ENCODE measurements at places on chromosomes 5 and 9.

GRCh38 chr9:10613419-10613818 lies 617 bp upstream of the PTPRD start:
- no peak for DNase-seq

DNA sequence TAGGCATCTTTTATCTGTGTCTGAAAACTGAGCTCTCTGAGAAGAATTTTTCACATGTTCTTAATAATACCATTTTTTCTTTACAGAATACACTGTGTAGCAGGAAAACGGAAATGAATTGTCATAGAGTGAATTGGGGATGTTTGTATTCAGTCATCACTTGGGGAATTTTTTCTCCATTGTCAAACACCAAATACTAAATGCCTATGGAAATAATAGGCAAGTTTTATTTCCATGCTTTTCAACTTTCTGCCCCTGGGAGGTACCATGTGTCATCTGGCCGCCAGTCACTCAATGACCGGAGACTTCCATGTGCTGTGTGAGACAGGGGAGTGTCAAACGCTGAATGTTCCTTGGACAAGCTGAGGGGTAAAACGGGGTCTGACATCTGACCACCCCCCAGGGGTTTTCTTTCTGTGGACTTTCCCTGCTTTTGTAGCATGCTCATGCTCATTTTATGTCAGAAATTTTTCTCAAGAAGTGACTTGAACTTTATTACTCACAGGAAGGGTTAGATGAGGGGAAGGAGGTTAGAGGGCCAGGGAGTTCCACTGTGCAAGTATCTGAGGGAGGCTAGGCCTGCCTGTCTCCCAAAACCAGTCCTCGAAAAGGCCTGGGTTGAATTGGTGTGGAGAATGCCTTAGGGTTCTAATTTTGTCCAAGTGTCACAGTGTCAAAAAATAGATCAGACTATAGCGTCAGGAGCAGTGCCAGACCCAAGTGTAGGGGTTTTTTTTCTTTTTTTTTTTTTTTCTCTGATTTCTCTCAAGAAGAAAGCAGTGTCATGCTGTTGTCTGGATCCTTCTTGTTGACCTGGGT lies 438.6 kb downstream of the AGTPBP1 start:
- DNase-seq: no peak

- DNase-seq: no peak
These were observed 420.9 kb upstream of the SGCD start for GRCh38 chr5:155906046-155906445.

- no peak for DNase-seq
These were observed 178.8 kb upstream of the ERCC6L2 start for GRCh38 chr9:95696701-95697100.

- no peak for DNase-seq
These were observed 26.0 kb upstream of the SYK start for GRCh38 chr9:90775657-90776056.

DNA sequence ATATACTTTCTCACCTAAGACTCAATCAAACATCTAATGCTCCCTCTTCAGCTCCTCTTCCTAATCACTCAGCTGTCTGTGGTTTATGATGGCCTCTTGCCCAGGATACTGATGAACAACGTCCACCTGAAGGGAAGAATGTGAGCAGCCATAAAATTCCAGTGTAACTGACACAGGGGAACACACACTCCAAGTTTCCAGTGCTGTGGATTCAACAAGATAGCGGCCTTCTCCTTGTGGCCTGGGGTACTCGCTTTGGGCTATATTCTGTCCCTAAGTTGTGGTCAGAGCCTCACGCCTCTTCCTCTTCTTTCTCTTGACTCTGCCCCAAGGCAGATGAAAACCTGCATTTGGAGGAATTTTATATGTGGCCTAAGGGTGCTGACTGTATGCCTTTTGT lies 11.7 kb downstream of the B4GALT1 start:
- DNase-seq: no peak

- DNase-seq: no peak
These were observed 13.0 kb downstream of the GLRX start for GRCh38 chr5:95809414-95809960.

GRCh38 chr9:103037508-103038477 lies 42.7 kb downstream of the CYLC2 start:
- no peak for DNase-seq

- no peak for DNase-seq
These were observed 275.6 kb downstream of the SEC61B start for GRCh38 chr9:99497641-99498040.

DNA sequence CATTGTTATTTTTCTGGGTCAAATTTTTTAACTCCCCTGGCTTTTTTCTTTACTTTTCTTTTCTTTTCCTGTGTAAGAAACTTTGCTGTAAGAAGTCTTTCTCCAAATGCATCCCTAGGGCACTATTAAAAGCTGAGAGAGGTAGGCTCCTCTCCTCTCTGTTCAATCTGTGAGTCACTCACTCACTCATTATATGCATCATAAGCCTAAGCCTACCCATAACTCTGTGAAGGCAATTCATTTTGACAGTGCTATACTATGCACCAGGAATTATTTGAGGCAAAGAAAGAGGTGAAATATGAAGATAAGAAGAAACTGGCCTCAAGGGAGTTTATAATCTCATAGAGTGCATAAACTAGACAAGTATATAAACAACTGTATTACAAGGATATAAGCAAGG lies 67.9 kb upstream of the PRR16 start:
- peak; percentile 67 for DNase-seq

DNA sequence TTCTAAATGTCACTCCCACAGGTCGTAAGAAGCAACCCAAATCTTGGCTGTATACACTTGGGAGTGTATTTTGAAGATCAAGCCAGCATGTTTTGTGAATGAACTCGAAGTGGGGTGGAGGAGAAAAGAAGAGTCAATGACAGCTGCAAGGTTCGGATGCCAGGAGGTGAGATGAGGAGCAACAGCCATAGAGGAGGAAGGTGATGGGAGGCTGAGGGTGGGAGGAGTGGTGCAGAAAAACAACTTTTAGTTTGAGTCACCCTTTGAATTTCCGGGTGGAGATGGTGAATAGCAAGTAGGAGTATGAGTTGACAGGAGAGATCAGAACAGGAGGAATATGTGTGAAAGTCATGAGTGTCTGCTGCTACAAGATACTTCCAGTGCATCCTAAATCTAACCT lies 153.6 kb downstream of the DIRAS2 start:
- DNase-seq: no peak

DNA sequence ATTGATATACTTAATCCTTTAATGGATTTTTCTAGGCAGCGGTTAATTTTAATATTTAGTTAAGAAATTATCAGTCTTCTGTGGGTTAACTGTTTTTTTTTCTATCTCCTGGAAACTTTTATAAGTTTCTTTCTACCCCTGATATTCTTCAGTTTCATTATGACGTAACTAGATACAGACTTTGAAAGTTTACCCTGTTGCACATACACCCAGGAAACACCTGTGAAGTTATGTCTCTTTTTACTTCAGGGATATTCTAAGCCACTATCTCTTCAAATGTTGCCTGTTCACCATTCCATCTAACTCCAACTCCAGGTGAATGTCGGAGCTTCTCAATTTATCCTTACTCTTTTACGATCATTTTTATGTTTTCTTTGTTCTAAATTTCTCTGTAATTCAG lies 329.0 kb downstream of the ICE1 start:
- no peak for DNase-seq

DNA sequence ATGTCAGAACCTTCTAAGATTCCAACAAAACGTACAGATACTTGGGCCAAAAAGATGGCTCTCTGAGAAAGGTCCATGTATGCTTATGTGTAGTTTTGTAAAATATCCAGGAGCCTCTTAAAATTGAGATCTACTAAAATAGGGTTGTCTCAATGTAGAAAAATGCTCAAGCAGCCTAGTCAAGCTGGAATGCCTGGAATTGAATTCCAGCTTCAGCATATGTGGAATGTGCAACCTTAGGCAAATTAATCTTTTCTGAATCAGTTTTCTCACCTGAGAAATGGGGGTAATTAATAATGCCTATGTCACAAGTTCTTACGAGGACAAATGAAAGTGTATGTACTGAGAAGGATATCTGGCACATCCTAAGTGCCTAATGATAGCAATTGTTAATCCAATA lies 662.4 kb downstream of the DTWD2 start:
- DNase-seq: no peak

DNA sequence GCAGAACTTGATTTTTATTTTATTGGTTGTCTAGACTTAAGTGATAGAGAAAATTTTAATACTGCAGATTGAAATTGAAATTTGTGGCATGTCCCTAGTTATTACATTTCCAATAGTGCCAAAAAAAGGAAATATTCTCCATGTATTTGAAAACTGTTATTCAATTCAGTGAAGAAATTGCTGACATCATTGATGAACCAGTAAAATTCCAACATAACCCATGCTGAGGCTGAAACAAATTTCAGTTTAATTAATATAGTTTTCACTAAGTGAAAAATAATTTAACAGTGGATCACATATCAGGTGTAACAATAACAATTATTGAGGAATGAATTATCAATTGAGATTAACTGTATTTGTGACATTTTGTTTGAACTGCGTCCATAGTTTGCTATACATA lies 38.7 kb downstream of the LURAP1L start:
- no peak for DNase-seq

DNA sequence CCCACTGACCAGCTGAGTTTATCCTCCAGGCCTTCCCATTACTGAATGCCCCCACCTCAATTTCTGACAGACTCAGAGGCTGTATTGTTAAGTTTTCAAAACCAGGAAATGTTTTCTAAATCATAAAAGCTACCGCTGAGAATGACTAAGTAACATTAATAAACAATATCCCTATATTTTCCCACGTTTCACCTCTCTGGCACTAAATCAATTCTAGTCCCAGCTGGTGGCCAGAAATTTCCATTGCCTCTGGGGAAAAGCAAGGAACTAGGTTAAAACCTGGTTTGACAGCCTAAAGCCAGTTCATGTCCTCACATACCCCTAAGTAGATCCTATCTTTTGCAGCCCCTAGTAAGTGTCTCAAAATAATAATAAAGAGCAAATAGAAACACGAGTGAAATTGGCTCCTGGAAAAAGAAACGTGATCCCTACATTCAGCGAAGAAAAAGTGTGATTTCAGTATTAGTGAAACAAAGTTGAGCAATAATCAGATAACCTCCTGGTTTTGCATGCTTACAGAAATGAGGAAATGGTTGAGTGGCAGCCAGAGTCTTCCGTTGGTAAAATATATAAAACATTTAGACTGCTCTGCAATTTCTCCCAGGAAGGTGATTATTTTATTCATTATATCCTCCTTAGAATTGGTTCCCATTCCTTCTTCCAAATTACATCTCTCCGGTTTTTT lies 110.9 kb downstream of the ESM1 start:
- peak; percentile 36 for DNase-seq

DNA sequence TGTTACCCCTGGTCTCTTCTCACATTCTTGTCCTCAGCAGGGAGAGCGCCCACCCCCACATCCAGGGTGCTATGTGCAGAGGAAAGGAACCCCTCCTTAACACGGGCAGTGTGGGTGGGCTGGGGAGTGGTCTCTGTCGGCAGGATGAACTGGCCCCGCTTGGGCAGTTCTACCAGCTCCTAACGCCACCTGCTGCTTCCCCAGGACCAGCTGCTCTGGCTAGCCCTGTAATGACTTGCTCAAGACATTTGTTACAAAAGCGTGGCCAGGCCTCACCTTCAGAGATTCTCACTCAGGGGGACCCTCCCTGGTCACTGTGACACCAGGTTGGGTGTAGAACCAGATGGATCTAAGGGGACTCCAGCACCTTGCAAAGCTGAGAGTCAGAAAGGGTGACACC lies 82.4 kb downstream of the HMCN2 start:
- no peak for DNase-seq

DNA sequence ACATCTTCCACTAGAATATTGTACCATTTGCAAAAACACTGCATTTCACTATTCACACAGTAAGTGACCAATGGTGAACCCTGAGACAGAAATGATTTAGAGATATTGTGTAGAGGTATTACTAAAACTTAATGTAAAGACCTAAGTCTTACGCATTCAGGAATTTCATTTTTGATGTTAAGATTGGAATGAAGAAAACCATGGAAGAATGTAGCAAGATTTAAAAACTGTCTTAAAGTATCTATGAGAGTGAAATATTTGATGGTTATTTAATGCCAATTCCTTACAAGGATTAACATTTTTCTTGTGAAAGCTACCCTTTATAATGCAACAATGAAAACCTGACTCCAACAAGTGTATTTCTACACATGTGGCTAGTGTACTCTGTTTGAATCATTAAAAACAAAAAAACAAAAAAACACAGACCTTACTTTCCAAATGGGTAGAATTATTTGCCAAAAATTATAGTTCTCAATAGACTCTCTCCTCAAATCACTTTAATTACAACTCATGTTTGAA lies 172.0 kb downstream of the NNT start:
- DNase-seq: no peak

GRCh38 chr5:131997727-131998117 lies 13.7 kb downstream of the ACSL6 start:
- DNase-seq: no peak

- DNase-seq: no peak
These were observed 105.3 kb downstream of the LHFPL2 start for GRCh38 chr5:78543292-78543691.

- peak; percentile 33 for DNase-seq
These were observed at the start of gene PCAT7 for GRCh38 chr9:94554439-94555331. TSS of gene PCAT7 (plus strand) at chr9:94555083.

- DNase-seq: peak; percentile 96
These were observed 97.4 kb upstream of the MAST4 start for GRCh38 chr5:66498791-66499207.

DNA sequence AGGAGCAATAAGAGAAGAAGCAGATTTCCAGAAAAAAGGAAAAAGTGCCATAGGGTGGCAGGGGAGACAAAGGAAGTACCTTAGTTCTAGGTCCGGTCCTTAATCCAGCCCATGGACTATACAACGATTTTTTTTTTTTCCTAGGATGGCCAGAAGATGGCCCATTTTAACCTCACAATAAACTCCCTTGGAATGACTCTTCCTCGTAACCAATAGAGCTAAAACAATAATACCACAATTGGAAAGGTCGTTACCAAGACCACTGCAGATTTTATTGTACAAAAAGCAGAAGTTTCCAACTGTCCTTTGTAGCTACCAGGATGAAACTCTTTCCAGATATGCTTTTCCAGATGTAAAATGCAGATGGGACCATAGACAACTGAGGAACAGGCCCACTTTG lies 34.4 kb upstream of the SSBP2 start:
- no peak for DNase-seq

- no peak for DNase-seq
These were observed 303.9 kb downstream of the ICE1 start for GRCh38 chr5:5726401-5726800.

DNA sequence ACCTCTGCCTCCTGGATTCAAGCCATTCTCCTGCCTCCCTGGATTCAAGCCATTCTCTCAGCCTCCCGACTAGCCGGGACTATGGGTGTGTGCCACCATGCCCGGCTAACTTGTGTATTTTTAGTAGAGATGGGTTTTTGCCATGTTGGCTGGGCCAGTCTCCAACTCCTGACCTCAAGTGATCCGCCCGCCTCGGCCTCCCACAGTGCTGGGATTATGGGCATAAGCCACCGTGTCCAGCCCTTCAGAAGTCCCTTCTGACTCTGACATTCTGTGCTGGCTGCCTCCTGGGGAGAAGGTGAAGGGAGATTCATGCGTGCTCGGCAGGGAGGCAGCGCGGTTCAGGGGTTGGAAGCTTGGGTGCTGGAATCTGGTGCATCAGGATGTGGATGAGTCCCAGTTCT lies 28.8 kb downstream of the PRRX2 start:
- DNase-seq: no peak

GRCh38 chr9:37760416-37761161 lies 7.0 kb downstream of the TRMT10B start:
- DNase-seq: peak; percentile 39

Measured in foreskin keratinocyte (primary cell).